ENCODE measurements at places on chromosomes 13 and 19.

DNA sequence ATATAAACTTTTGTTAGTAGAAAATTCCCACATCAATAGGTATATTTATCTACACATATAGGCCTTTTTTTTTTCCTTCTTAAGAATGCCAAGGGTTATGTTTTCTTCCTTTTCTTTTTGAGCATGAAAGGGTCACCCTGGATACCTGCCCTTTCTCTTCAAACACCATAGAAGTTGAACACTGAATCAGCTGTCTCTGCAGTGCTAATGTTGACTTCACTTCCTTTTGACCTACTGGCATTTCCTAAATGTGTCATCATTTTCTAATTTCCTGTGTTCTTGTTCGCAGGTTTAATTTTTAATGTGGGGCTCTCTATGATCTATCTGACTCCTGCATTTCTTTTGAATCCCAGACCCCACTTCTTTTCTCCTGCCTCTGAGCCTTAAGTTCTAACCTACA is 532.0 kb downstream of the GPC6 start:
- DNase-seq, result no peak

GRCh38 chr13:27638521-27638920 is 16.8 kb downstream of the POLR1D start:
- DNase-seq, result no peak

DNA sequence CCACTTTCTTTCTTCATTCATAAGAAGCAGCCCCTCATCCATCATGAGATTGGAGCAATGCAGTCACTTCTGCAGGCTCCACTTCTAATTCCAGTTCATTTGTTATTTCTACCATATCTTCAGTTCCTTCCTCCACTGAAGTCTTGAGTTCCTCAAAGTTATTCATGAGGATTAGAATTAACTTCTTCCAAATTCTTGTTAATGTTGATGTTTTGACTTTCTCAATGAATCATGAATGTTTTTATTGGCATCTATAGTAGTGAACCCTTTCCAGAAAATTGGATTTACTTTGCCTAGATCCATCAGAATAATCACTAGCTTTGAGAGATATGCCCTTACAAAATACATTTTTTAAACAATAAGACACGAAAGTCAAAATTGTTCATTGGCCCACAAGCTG is 2567.7 kb upstream of the PCDH20 start:
- no peak for DNase-seq

DNA sequence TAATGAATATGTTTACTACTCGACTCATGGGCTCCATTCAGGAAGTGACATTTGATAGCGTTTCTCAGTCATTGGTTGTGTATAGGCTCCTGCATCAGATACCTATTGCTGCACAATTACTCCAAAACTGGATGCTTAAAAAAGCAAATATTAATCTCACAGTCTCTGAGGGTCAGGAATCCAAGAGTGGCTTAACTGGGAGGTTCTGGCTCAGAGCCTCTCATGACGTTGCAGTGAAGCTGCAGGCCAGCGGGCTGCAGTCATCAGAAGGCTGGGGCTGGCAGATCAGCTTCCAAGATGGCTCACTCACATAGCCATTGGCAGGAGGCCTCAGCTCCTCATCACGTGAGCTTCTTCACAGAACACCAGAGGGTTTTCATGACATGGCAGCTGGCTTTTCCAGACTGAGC is 525.1 kb upstream of the NBEA start:
- no peak for DNase-seq

DNA sequence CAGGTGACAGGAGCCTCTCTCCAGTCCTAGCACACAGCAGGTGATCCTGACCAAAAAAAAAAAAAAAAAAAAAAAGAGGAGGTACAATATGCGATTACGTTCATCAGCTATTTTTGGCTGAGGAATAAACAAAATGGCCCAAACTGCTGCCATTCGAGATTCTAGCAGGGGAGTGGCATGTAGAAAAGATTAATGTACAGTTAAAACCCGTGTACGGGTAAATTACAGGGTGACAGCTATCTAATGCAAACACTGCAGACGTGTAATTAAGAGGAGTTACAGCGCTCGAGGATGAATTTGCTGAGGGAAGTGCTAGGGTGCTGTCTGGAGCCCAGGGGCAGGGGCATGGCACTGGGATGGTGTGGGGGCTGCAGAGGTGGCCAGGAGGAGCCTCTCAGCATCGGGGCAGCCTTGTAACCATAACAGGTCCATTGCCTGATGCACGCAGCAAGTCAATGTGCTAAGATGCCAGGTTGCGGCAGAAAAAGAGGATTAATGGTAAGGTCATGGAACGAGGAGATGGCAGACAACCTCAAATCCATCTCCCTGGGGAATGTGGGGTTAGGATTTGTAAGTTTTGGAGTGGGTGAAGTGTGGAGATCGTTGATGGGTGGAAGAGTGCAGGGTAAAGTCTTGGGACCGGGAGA is 17.4 kb downstream of the CHST8 start:
- no peak for DNase-seq

GRCh38 chr19:10043286-10043927 is 30.1 kb downstream of the RDH8 start:
- DNase-seq, result no peak

GRCh38 chr19:9645472-9645871 is 24.4 kb upstream of the ZNF561 start:
- DNase-seq, result no peak

- DNase-seq, result no peak
Measured at GRCh38 chr13:91115776-91116175, 231.7 kb upstream of the MIR17HG start.
